Naive B cell (primary cell): ENCODE measurements at places on chromosomes 2 and 18.

DNA sequence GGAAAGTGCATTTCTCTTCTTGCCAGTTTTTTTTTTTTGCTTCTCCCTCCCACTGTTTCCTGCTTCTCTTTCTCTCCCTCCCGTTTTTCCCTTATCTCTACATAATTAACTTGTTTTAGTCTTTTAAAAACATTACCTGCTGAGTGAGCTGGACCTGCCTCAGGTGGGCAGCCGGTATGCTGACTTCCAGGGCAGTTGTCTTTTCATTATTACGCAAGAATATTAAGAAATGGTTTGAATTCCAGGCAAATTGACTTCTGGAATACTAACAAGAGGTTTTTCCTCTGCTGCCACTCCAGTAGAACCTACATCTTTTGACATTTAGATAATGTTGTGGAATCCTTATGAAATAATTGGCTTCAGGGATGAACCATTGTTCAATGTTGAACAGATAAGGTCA is 161.8 kb downstream of the THSD7B start:
- H3K27me3 ChIP-seq: peaks cover 12% of the 10 kb centered on the region
- H3K4me3 ChIP-seq: no peak overlapping the region
- DNase-seq: no peak
- no peaks in the 10 kb centered on the region for H3K36me3 ChIP-seq
- no peak overlapping the region for H3K27ac ChIP-seq
- H3K4me1 ChIP-seq: no peaks in the 10 kb centered on the region

- H3K27ac ChIP-seq: no peak overlapping the region
- H3K36me3 ChIP-seq: peaks cover 12% of the 10 kb centered on the region
- peaks cover 8% of the 10 kb centered on the region for H3K4me1 ChIP-seq
- H3K4me3 ChIP-seq: no peak overlapping the region
- H3K27me3 ChIP-seq: no peaks in the 10 kb centered on the region
These were observed 34.5 kb downstream of the HS1BP3 start for GRCh38 chr2:20616341-20616871.

- peaks cover 14% of the 10 kb centered on the region for H3K4me1 ChIP-seq
- H3K27ac ChIP-seq: no peak overlapping the region
- no peak for DNase-seq
- peaks cover 24% of the 10 kb centered on the region for H3K27me3 ChIP-seq
- H3K36me3 ChIP-seq: no peaks in the 10 kb centered on the region
- no peak overlapping the region for H3K4me3 ChIP-seq
These were observed 3.2 kb upstream of the CXCR1 start for GRCh38 chr2:218169757-218170546.

DNA sequence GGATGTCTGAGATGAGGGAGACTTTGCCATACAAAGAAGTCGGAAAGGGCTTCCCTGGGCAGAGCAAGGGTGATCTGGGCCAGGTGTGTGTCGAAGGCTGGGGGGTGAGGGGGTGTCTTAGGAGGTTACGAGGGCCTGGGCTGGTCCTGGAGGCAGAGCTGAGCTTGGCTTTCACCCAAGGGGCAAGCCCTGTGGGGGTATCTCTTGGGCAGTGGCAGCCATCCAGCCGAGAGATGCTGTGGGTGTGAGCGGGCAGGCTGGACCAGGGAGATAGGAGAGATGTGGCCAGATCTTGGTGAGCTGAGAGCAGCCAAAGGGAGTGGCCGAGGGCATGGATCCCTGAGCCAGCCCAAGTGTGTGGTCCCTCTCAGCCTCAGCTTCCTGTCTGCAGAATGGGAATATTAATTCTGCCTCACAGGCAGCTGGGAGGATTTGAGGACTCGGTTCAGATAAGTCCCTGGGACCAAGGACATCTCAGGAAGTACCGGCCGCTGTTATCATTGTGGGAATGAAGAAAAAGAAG is 33.0 kb downstream of the MAL start:
- no peak for DNase-seq
- peaks cover 4% of the 10 kb centered on the region for H3K27me3 ChIP-seq
- peaks cover 2% of the 10 kb centered on the region for H3K4me1 ChIP-seq
- H3K36me3 ChIP-seq: no peaks in the 10 kb centered on the region
- H3K27ac ChIP-seq: no peak overlapping the region

- H3K4me3 ChIP-seq: no peak overlapping the region
- H3K4me1 ChIP-seq: no peaks in the 10 kb centered on the region
- no peak for DNase-seq
- H3K27me3 ChIP-seq: no peaks in the 10 kb centered on the region
- H3K36me3 ChIP-seq: no peaks in the 10 kb centered on the region
These were observed 284.8 kb downstream of the MREG start for GRCh38 chr2:215728504-215729065.

DNA sequence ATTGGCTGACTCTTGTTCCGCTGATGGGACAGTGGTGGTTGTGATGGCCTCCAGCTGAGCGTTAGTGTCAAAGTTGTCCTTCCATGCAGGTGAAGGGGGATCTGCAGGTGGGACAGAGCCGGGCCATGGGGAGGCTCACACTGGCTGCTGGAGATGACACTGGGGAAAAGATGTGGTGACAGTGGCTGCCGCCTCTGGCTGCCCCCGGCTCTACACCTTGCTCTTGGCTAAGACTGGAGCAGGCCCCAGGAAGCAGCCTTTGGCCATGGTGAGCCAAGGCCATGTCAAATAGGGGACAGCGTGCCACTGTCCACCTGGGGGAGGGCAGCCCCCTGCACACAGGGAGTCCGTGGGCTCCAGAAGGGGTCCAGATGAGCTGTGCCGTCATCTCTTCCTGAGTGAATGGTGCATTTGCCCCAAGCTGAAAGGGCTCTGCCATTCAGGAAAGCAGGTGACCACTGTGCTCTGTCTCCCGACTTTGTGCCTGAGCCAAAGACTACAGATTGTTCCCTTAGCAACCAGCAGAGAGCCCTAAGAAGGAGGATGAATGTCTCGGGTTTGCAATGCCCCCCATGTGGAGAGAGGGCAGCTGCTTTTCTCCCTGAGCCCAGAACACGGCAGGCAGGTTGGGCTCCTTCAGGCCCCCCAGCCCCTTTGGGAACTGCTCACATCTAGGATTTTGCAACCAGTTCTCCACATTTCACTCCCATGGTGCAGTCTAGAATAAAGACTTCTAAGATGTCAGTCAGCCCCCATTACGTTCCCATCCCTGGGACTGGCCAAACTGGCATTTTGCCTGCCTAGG is 79.1 kb upstream of the BCL2L11 start:
- DNase-seq: no peak
- H3K36me3 ChIP-seq: no peaks in the 10 kb centered on the region
- H3K27me3 ChIP-seq: no peaks in the 10 kb centered on the region
- H3K4me3 ChIP-seq: no peak overlapping the region

- peaks cover 6% of the 10 kb centered on the region for H3K27me3 ChIP-seq
- no peaks in the 10 kb centered on the region for H3K36me3 ChIP-seq
- no peak for DNase-seq
- no peak overlapping the region for H3K27ac ChIP-seq
- H3K4me1 ChIP-seq: no peaks in the 10 kb centered on the region
These were observed 27.2 kb upstream of the GALR1 start for GRCh38 chr18:77222464-77222863.

DNA sequence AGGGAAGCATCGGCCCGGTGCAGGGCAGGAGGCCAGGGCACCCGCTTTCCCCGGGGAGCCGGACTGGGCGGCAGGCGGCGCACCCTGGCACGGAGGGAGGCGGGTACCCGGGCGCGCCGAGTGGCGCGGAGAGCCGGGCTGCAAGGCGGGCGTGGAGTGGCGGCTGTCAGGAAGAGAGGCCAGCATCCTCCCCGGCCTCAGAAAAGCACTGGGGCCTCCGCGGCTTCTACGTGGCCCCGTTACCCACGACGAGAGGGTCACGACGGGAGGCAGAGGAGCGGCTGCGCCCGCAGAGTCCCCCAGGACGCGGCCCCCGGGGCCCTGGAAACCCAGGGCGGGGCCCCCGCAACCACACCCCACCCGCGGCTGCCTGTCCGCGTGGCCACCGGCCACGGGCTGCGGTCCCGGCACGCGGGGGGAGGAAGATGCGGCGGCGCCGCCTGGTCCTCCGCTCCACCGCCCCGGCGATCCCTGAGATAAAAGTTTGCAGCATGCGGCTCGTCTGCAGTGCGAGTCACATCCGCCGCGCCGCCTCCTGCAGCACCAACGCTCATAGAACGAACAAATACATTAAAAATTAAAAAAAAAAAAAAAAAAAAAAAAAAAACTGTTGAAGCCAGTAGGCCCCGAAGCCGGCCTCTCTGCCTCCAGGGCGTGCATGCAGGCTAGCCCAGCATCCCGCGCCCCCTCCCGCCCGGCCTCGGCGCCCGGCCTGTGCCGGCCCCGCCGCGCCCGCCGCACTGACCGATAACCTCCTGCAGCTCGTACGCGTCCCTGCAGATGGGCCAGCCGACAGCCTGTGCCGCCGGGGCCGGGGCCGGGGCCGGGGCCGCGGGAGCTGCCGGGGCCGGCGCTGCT is 683 bp downstream of the STK39 start:
- H3K36me3 ChIP-seq: no peaks in the 10 kb centered on the region
- peak overlapping the region; percentile 84 for H3K27ac ChIP-seq
- H3K27me3 ChIP-seq: no peaks in the 10 kb centered on the region
- H3K4me1 ChIP-seq: peaks cover 15% of the 10 kb centered on the region
- peak; percentile 78 for DNase-seq

GRCh38 chr2:33927756-33928155 is 328.7 kb upstream of the FAM98A start:
- H3K27me3 ChIP-seq: no peaks in the 10 kb centered on the region
- DNase-seq: no peak
- H3K36me3 ChIP-seq: no peaks in the 10 kb centered on the region
- H3K4me3 ChIP-seq: no peak overlapping the region
- H3K4me1 ChIP-seq: no peaks in the 10 kb centered on the region
- H3K27ac ChIP-seq: no peak overlapping the region

- no peaks in the 10 kb centered on the region for H3K4me1 ChIP-seq
- DNase-seq: no peak
- H3K27ac ChIP-seq: no peak overlapping the region
- H3K27me3 ChIP-seq: no peaks in the 10 kb centered on the region
These were observed 62.5 kb upstream of the B3GNT7 start for GRCh38 chr2:231332872-231333500.

GRCh38 chr2:176356251-176356650 is 87.0 kb downstream of the MTX2 start:
- DNase-seq: no peak
- H3K27ac ChIP-seq: no peak overlapping the region
- H3K36me3 ChIP-seq: no peaks in the 10 kb centered on the region

GRCh38 chr2:191049728-191050639 is 36.0 kb upstream of the STAT1 start:
- H3K36me3 ChIP-seq: no peaks in the 10 kb centered on the region
- no peak overlapping the region for H3K27ac ChIP-seq
- H3K4me1 ChIP-seq: no peaks in the 10 kb centered on the region
- H3K4me3 ChIP-seq: no peak overlapping the region
- DNase-seq: no peak
- peaks cover 12% of the 10 kb centered on the region for H3K27me3 ChIP-seq

DNA sequence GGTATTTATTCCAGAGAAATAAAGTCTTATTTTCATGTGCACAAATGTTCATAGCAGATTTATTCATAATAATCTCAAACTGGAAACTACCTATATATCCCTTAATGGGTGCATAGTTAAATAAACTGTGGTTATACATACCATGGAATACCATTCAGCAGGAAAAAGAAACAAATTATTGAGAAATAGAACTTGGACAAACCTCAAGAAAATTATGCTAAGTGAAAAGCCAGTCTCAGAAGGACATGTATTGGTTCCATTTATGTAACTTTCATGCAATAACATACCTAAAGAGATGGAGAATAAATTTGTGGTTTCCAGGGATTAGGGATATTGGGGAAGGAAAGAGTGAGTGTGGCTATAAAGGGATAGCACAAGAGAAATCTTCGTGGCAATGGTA is 452.6 kb downstream of the SETBP1 start:
- peaks cover 28% of the 10 kb centered on the region for H3K4me1 ChIP-seq
- no peak for DNase-seq
- H3K4me3 ChIP-seq: no peak overlapping the region
- no peaks in the 10 kb centered on the region for H3K27me3 ChIP-seq

DNA sequence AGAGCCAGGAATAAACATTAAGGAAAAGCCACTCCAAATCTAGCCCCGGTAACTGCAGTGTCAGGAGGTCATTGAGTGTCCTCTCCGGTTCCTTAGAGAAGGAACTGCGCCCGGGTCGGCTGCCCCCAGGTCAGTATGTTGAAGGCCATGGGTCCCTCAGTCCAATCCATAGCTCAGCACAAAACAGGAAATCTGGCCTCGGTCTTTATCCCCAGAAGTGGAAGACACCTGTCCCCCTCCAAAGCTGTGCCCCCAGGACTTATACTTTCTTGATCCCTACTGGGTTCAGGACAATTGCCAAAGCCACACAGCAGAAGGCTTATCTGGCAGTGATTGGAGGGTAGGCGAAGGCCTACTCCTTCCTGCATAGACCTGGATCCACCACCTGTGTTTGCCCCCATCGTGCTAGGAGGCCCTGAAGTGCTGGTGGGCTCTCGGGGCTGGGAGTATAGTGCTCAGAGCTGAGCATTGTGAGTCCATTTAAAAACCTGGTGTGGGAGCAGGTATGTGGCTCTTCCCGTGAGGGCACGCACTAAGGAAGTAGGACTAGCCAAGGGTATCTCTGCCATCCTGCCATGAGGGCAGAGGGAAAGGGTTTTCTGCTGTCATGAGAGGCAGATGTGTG is 178.6 kb downstream of the SEPTIN10 start:
- H3K4me3 ChIP-seq: no peak overlapping the region
- peaks cover 21% of the 10 kb centered on the region for H3K36me3 ChIP-seq
- DNase-seq: no peak
- no peaks in the 10 kb centered on the region for H3K27me3 ChIP-seq
- H3K27ac ChIP-seq: no peak overlapping the region
- no peaks in the 10 kb centered on the region for H3K4me1 ChIP-seq

GRCh38 chr2:177906041-177906718 is 166.4 kb downstream of the PDE11A start:
- no peak overlapping the region for H3K27ac ChIP-seq
- H3K36me3 ChIP-seq: no peaks in the 10 kb centered on the region
- H3K4me1 ChIP-seq: peaks cover 5% of the 10 kb centered on the region
- H3K27me3 ChIP-seq: peaks cover 11% of the 10 kb centered on the region
- peak; percentile 3 for DNase-seq
